Adipose tissue (tissue), 3 donors: ENCODE measurements at places on chromosomes 11 and 22. TPM values are rescaled to one million over a fixed set of nuclear protein-coding genes. Genes with fewer than 3 reads are reported as not detected.

The BACE1 gene
- polyA plus RNA-seq: 10.6 TPM

The OR52N4 gene
- not detected for polyA plus RNA-seq

The CCDC188 gene
- 0.48 TPM for polyA plus RNA-seq

The CSNK1E gene
- polyA plus RNA-seq: 77.8 TPM

The TSSK2 gene
- not detected for polyA plus RNA-seq

The LRRC74B gene
- polyA plus RNA-seq: not detected

The BATF2 gene
- polyA plus RNA-seq: 5.5 TPM

The MOB2 gene
- polyA plus RNA-seq: 41.2 TPM

The ANO1 gene
- polyA plus RNA-seq: 5.7 TPM

The CLDN5 gene
- polyA plus RNA-seq: 33.8 TPM

The IGLL1 gene
- polyA plus RNA-seq: not detected

The OR5F1 gene
- not detected for polyA plus RNA-seq

The CYP2D6 gene
- 1.1 TPM for polyA plus RNA-seq

The GRK2 gene
- 50.6 TPM for polyA plus RNA-seq

The SBF1 gene
- polyA plus RNA-seq: 36.5 TPM

The MYBPC3 gene
- 0.07 TPM for polyA plus RNA-seq

The MN1 gene
- polyA plus RNA-seq: 3.8 TPM

The OR5A1 gene
- not detected for polyA plus RNA-seq

The HBE1 gene
- polyA plus RNA-seq: 0.10 TPM

The MAPK8IP2 gene
- 2.0 TPM for polyA plus RNA-seq

The MORC2 gene
- polyA plus RNA-seq: 11.2 TPM
